ENCODE measurements at places on chromosomes 6 and 20.

GRCh38 chr6:112116221-112116620, 28.8 kb downstream of the FAM229B start:
- DNase-seq, result no peak

DNA sequence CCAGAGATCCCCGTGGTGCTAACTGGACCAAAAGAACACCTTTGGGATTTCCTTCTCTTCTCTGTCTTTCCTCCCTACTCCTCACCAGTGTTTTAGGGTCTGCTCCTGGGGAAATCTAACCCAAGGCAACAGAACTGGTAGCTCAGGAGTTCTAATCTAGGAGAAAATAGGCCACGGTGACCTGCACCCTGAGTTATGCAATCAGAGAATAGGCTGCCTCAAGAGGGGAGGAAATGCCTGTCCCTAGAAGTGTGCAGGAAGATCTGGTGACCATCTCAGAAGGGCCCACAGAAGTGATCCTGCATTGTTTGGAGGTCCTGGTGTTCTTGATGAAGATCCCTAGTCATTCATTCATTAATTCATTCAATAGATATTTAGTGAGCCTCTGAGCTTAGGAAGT, 3.4 kb downstream of the ETV7 start:
- no peak for DNase-seq

DNA sequence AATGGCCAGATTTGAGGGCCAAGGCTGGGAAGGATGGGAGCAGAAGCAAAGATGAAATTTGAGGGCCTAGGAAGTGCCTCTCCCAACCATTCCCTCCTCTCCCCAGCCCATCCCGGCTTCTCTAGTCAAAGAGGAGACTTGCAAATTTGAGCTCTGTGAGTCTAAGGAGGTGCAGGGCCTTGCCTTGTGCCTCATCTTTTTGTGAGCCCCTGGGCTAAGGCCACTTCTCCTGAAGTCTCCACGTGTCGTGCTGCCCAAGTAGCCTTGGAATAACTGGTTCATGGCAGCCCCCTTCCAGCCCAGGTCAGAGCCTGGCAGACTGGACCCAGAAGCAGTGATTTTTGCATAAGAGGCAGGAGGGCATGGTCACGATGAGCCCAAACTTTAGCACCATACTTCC, 6.7 kb downstream of the PTGIS start:
- no peak for DNase-seq

- peak; percentile 3 for DNase-seq
These were observed 514 bp downstream of the ACOT13 start for GRCh38 chr6:24667378-24667803.

DNA sequence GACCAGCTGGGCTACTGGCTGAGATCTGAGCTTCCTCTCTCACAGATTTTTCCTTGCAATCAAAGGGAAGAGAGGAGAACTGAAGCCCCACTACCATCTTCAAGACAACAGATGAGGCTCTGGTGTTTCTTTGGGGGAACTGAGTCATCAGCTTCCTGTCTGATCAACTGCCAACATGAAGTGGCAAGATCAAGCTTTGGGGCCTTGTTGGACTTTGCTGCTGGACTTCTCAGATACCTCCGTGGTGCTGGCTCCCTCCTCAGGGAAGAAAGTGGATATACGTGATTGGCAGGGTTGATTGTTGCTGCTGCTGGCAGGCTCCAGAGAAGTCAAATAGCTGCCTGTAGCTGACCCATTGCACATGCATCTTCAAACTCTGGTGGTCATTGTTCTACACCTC, 3.6 kb upstream of the TOX2 start:
- DNase-seq, result peak; percentile 30

DNA sequence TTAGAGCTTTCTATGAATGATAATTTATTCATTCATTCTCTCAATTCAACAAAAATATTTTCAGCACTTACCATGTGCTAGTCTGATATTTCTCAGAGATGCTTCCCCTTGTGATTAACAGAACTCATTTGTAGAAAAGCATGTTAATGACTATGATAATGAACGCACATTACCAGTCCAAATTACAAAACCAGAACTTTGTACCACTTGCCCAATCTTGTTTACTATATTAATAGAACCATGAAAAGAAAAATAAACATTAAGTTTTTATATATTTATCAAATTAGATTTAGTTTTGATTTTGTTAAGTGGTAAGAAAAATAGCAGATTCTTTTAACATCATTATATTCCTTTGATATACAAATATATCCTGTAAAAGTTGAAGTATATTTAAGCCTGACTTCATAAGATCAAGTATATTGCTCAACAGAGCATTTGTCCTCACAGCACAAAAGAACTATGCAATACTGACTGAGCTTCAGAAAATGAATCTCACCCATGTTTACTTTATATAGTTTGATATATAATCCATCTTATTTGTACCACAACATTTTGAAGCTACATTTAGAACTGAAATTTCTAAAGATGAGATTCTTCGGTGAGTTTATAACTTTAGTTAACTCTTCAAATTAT, 48.9 kb downstream of the TMEM244 start:
- no peak for DNase-seq

- no peak for DNase-seq
These were observed 48.0 kb upstream of the BHLHE23 start for GRCh38 chr20:63054681-63055240.

DNA sequence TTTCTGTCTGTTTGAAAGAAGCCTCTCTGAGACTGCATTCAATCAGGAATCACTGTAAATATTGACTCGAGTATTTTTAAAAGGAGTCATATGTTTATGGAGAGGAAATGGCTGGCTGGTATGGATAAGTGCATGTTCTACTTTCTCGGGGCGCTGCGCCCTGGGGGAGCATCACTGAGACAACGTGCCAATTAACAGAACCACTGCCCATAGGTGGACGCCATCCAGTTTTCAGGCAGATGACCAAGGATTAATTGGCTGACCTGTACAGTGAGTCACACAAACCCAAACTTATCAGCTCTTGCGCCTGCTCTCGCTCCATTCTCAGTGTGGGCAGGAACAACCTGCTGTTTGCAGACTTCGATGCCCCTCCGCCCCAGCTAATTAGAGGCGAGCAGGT, 571.2 kb downstream of the QKI start:
- DNase-seq, result no peak
